ENCODE measurements at places on chromosomes 7 and 10.

DNA sequence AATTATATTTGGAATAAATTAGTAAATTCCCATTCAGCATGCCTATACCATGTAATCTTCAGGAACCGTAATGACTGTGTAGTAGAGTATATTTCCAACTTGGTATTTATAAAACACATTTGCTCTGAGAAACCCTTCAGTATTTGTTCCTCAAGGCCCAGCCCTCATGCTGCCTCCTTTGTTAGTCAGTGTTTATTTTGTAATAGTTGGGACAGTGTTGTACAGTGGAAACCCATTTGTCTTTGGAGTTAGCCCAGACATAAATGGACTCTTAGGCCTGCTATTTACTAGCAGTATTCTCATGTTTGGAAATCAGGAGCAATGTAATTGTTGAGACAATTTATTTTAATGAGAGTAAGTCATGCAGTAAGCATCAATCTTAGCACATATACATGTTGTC, 686.9 kb downstream of the AUTS2 start:
- DNase-seq: no peak

DNA sequence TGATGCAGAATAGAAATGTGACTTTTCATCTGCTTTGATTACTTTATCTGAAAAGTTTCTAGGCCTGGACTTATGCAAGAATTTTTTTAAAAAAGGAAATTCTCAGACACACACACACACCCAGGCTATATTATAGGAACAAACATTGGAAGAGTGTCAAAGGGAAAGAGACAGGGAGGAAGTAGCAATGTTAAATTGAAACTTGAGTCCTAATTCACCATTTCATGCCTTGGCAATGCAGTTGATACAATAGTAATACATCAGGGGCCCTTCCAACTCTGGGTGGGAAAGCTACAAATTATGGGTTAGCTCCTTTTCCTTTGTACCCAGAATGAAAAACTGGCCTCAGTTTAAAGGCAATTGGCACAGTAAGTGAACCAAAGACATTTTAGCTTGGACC, 258.0 kb upstream of the LYZL1 start:
- DNase-seq: no peak

DNA sequence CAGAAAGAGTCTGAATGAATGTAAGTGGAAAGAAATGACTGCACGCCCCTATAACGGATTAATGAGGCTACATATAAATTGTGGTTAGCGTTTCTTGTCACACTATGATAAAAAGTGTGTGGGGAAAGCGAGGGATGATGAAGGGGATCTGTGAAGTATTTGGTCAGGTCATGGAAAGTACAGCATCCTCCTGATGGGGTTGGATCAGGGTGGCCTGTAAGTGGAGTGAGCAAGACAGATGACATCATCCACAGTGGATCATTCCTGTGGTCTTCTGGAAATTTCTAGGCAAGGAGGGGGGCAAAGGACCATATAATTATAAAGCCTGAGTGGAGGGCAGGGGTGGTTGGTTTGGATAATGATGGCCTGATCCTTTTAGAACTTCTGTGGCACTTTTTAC, 606.0 kb downstream of the INHBA start:
- DNase-seq: no peak

DNA sequence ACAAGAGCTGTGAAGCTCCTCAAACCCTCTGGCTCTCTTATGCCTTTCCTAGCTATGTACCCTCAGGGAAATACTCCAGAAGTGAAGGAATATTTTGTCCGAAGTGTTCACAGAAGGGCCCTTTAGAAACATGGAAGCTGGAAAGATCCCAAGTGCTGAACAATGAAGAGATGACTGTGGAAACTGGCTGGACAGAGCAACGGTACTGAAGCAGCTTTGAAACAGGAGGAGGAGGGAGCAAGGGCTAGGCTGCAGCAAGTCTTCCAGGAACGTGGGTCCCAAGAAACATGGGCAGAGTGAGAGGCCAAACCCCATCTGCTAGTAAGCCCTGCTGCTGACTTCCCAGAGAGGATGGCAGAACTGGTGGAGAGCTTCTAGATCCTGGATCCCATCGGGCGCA, 3.0 kb upstream of the PSAP start:
- DNase-seq: no peak

DNA sequence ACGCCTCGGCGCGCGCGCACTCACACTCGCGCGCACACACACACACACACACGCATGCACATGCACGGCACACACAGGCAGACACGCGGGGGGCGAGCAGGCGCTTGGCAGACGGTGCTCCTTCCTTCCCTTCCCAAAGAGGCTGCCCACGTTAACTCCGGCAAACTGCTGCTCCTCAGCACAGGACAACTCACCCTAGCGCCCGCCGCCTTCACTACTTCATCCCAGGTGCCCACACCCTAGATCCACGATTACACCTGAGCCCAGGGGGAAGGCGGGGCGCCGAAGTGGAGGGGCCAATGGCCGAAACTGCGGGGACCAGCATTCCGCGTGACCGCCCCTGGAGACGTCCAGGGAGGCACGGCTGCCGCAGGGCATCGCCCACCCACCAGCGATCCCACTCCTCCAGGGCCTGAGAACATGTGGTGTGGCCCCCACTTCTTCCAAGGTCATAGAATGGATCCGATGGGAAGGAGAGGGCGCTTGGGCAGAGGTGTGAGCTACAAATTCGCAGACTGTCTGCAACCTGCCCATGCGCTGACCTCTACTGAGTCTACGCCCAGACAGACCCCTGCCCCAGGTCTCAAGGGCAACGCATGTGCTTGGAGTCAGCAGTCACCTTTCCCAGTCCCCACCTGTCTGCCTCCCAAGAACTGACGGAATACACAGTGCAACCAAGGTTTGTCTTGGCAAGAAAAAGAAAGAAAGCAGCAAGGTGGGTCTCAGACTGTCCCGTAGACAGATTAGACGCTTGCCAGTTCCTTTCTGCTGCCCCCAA, 74.6 kb downstream of the CALN1 start:
- DNase-seq: peak; percentile 21

DNA sequence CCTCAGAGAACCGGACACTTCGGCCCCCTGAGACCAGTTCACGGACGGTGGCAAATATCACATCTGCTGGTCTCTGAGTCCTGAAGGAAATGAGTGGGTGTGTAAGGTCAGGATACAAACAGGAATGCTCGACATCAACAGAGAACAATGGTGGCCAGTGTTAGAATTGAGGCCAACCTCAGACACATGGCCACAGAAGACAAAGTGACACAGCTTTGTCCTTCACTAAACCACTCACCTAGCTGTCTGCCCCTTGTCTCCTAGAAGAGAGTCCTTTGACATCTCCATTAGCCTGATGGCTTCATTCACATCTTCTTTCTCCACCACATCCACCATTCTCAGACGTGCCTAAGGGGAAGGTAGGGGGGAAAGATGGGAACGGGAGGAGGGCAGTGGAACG, 4.3 kb downstream of the COPS6 start:
- DNase-seq: no peak

- DNase-seq: no peak
Observed at GRCh38 chr7:71155236-71155635, 23.3 kb downstream of the GALNT17 start.

GRCh38 chr10:71465551-71466252, 69.0 kb downstream of the CDH23 start:
- DNase-seq: no peak

- no peak for DNase-seq
Observed at GRCh38 chr10:117956972-117957371, 89.8 kb downstream of the RAB11FIP2 start.

DNA sequence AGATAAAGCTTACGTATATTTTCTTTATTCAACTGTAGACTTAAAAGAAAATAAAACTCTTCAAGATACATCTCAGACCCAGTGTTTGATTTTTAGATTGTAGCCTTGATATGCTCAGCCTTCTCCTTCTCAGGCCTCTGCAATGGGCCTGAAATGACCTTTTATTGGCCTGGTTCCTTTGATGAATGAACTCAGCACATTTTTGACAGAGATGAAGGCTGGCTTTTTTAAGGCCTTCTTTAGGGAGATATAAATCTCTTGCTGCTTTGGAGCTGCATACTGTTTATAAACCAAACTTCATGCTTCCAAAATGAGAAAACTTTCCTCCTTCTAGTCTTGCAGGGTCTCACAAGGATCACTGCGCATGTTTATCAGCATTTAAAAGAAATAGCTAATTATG, 1049.8 kb downstream of the LRMDA start:
- no peak for DNase-seq

- DNase-seq: no peak
Observed at GRCh38 chr10:71596759-71597158, 122.8 kb downstream of the C10orf105 start.

DNA sequence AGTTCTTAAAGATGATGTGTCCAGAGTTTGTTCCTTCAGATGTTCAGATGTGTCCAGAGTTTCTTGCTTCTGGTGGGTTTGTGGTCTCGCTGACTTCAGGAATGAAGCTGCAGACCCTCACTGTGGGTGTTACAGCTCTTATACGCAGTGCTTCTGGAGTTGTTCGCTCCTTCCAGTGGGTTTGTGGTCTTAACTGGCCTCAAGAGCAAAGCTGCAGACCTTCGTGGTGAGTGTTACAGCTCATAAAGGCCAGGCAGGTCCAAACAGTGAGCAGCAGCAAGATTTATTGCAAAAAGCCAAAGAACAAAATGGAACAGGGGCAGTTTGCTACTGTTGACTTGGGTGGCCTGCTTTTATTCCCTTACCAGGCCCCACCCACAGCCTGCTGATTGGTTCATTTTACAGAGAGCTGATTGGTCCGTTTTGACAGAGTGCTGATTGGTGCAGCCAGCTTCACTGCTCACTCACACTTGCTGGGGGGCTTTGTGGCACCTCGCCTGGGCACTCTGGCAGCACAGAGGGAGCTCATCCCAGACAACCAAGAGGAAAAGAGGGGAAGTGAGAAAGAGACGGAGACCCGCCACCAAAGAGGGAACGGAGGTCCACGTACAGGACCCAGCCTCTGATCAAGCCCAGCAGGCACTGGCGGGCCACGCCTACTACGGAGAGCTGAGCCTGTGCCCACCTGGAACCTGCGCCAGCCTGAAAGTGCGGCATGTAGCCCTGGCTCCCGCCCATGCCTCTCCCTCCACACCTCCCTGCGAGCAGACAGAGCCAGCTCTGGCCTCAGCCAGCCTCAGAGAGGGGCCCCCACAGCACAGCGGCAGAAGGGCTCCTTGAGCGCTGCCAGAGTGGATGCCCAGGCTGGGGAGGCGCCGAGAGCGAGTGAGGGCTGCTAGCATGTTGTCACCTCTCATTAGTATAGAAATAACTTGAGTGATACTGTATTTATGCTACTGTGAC, 55.8 kb upstream of the SEMA3C start:
- DNase-seq: no peak

DNA sequence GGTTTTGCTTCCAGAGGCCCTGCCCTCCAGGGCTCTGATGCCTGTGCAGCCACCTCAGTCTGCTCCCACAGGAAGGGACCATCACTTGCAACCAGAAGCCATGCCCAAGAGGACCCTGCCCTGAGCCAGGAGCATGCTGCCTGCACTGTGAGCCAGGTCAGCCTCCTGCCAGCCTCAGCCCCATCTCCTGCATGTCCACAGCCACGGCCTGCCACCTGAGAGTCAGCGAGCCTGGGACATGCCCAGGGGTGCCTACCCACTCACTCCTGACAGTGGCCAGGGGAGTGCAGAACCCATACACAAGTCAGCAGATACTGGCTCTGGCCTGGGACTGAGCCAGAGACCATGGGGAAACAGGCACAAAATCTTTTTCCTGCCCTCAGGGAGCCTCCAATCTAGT, 6.6 kb upstream of the KCP start:
- no peak for DNase-seq

DNA sequence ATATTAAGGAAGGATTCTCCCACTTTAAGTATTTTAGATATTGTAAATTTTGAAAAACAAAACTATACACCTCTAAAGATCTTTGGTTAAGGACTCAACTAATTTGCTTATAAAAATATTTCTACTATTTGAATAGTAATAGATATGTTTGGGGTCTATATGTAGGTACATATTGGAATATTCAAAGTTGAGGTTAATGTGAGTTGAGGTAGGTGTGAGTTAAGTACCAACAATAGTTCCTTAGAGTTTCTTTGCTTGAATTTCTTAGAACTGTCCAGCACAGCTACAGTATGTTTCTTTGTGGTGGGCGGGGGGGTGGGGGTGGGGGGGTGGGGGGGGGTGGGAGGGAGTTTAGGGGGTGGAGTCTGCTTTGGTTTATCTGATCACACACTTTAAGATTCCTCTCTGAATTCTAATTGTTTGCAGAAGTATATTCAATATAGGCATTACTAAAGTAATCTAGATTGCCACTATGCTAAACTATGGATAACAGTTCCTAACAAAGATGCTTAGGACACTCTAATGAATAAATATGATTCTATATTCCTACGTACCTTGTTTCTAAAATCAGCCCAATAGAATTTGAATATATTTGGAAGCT, 2.1 kb downstream of the GRM3 start:
- no peak for DNase-seq

DNA sequence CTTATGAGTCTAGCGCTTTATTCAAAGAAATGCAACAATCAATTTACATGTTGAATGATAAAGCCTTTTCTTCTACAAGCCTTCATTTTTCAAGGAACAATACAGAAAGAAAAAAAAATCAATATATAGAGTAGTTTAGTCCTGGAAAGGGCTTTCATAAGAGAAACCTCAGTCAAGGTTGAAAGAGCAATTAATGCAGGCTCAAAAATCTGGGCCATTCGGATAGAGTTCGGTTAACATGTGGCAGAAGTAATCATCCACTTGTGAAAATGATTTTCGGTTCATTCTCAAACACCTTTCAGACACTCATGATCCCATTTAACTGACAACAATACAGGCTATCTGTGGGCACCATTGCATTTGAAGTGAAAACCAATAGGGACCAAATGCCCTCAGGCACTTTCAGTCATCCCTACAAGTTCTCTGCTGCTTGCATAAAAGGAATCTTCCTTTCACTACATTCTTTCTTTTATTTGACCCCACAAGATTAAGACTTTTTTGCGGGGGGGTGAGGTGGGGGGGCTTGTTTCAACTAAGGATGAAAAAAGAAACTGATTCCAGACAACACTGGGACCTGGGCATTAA, 177.9 kb downstream of the RNF133 start:
- no peak for DNase-seq

GRCh38 chr7:45233249-45233775, 75.7 kb downstream of the RAMP3 start:
- DNase-seq: no peak

DNA sequence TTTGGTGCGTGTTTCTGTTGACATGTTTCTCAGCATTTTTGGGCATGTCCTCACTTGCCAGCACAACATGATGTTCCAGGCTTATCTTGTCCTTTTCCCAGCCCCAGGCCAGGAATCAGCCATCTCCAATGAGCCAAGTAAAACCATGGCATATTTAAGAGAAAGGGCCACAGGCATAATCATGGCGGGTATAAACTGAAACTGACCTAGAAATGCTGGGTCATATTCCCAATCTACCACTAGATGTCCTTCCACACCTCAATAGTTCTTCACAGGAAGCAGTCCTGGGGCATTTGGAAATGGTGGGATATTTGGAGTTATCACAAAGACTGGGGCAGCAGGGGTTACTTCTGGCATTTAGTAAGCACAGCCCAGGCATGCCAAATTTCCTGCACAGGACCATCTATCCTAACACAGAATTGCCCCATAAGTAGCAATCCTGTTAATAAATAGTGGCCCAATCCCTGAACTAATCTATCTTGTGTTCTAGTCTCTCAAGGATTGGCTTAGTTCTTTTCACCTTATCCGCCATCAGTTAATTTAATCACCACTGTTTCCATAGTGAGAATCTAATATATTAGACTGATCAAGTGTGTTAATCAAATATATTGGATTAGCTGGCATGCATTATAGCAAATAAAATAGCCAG, 101.6 kb downstream of the NPSR1 start:
- peak; percentile 56 for DNase-seq

- DNase-seq: no peak
Observed at GRCh38 chr7:11843113-11843765, 11.2 kb upstream of the THSD7A start.

- DNase-seq: no peak
Observed at GRCh38 chr10:45488365-45488764, 114.3 kb downstream of the ALOX5 start.

GRCh38 chr10:118817328-118818068, 62.7 kb upstream of the CACUL1 start:
- no peak for DNase-seq

All from iPS-NIHi11 (cell line).